ENCODE measurements at places on chromosomes 1 and 21.

- no peak for DNase-seq
Observed at GRCh38 chr1:25893116-25893515, 13.1 kb downstream of the STMN1 start.

DNA sequence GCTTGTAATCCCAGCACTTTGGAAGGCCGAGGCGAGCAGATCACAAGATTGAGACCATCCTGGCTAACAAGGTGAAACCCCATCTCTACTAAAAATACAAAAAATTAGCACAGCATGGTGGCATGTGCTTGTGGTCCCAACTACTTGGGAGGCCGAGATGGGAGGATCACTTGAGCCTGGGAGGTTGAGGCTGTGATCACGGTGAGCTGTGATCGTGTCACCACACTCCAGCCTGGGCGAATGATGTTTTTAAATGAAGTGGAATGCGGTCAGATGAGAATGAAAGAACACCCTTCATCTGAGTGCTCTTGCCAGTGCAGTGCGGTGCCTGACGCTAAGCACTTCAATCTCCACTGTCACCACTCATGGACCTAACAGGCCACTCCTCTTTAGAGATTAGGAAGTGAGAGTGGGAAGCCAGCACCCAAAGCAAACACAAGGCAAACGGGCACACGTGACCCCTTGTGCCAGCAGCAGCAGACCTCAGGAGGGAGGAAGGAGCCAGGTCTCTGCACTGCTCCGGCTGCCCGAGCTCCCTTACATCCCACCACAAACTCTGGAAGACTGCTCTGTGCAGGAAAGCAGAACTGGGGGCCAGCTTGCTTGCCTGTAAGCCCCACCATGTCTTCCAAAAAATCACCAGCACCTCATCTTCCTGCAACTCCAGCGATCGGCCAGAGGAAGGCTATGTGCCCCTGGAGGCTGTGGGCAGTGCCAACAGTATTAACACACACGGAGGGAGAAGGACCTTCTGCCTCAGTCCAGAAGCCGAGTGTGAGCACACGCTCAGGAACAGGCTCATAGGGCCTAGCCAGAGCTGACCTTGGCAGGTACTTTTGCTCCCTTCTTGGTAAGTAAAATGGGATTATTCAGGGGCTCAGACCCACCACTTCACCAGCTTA lies 9.7 kb downstream of the CTNNBIP1 start:
- DNase-seq, result no peak

GRCh38 chr1:219687779-219688178 lies 74.9 kb upstream of the ZC3H11B start:
- no peak for DNase-seq

- DNase-seq, result no peak
Observed at GRCh38 chr1:245898581-245898980, 608.5 kb downstream of the SMYD3 start.

GRCh38 chr1:231596337-231596791 lies 30.2 kb upstream of the DISC1 start:
- peak; percentile 38 for DNase-seq

Data from iris pigment epithelial cell (primary cell).